ENCODE measurements at places on chromosomes 7 and 10.
A peak's percentile ranks its signal among the peaks of the same experiment; 100 is the strongest.

DNA sequence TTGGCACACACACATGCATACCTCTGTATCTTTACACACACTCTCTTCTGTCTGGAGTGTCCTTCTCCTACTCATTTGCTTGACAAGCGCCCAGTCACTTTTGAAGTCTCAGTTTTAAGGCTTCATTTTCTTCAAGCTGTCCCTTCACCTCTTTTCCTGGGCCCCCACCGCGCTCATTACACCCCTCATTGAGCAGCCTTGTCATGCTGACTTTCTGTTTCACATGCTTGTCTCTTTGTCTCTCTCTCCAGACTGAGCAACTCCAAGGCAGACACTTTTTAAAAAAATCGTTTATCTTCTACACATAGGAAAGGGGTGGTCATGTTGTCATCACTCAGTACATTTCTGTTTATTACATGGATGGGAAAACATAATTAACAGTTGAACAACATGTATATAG lies 225.2 kb upstream of the FZD1 start:
- DNase-seq = no peak

GRCh38 chr7:131574741-131575140 lies 18.3 kb upstream of the PODXL start:
- DNase-seq = no peak

DNA sequence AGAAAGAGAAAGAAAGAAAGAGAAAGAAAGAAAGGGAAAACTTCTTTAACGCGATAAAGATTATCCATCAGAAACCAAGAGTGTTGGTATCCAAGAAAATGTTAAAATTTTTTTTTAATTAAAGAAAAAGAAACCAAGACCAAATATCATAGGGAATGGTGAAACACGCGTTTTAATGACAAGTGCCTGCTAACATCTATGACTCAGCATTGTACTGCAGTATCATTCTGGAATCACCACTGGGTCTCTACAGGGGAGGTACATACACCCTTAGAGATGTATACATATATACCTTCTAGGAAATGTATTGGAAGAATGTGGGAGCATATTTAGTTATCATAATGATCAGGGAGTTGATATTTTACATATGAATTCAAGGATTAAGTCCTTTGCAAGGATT lies 32.1 kb upstream of the PIK3AP1 start:
- no peak for DNase-seq

DNA sequence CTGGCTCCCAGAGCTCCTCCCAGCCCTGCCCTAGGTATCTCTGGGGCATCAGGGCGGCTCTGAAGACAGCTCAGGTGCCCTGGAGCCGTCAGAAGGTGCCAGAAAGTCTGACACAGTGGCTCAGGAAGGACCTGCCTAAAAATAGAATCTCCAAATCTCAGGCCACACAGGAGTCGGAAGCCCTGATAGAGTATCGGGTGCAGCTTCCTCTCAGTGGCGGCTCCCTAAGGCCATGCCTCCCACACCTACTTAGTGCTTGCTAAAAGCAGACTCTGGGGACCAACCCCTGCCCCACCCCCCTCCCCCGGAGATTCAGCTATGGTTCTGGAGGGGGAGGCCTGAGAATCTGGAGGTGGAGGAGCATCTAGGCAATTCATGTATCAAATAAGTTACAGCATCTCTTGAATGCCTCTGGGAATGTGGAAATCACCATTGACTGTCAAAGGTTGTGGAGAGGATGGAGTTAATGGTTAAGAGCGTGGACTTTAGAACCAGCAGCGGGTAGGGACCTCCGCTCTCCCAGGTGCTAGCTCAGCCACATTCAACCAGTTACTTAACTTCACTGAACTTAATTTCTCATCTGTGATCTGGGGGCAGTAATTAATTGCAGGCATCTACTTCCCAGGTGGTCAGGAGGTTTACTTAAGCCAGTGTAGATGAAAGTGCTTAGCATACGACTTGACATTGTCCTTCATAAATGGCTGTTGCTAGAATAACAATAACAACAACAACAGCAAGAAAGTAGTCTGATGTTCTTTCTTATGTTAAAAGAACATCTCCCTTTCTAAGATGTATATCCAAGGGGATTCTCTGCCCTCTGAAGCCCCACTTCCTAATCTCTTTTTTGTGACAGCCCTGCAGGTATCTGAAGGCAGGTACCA lies 38.6 kb upstream of the MXI1 start:
- no peak for DNase-seq

GRCh38 chr10:47182934-47183703 lies 116.9 kb upstream of the GDF10 start:
- DNase-seq = no peak

GRCh38 chr7:2537981-2538851 lies 17.1 kb downstream of the BRAT1 start:
- DNase-seq = no peak

DNA sequence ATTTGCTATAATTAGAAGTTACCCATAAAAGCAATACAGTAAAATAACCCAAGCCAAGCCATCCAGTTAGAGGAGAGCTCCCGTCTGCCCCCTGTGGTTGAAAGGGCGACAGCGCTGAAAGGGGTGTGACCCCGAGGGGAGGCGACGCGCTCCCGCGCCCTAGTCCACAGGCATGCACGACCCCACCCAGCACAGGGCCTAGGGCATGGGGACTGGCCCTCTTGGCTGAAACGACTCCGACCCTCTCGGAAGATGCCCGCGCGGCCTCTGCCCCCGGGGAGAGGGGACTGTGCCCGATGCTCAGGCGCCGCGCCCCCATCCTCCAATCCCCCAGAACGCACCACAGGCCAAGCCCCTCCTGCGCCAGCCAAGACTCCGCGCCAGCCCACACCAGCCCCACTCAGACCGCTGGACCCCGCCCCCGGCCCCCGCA lies 64.0 kb downstream of the CSGALNACT2 start:
- peak; percentile 30 for DNase-seq

- DNase-seq = no peak
Observed at GRCh38 chr10:124849111-124849773, 47.6 kb downstream of the ABRAXAS2 start.

DNA sequence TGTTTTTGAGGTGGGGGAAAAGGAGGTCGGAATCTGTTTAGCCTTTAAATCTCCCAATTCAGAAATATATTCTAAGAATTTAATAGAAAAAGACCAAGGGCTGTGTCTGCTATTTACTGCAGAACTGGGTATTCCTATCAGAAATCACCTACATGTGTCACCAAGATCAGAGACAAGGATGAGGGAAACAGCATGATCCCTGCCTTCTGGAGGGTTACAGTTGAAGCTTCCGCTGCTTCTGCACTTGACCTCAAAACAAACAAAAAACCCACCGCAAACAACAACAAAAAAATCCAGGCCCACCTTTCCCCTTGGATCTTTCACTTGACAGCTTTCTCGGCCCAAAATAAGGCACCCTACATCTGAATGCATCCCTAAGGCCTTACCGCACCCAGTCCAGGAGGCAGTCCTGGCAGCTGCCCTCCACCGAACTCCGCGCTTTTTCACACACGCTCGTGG lies 750 bp upstream of the CDK14 start:
- no peak for DNase-seq

DNA sequence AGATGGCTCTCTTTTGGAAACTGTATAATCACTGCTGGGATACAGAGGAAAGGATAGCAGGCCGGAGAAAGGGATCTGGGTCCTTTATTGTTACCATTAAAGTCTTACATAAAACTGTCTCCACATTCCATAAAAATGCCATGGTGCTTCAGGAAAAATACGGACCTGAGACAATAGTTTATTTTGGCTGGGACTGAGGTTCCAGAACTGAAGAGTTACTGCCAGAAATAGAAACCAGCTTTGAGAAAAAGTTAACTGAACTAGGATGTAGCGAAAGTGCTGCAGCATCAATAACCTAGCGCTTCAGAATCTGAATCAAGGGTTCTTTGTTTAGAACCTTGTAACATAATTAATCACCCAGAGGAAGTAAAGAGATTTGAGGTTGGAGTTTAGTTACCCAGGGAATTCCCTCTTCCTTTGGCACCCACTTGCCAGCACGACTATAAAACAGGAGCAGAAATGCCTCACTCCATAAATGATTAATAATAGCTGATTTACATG lies 38.0 kb downstream of the MEOX2 start:
- no peak for DNase-seq

GRCh38 chr7:85489498-85489897 lies 302.6 kb upstream of the SEMA3D start:
- DNase-seq = no peak

GRCh38 chr7:108129018-108129965 lies 869 bp downstream of the LAMB4 start:
- no peak for DNase-seq

- DNase-seq = no peak
Observed at GRCh38 chr7:7830122-7830878, 111.9 kb upstream of the RPA3 start.

- no peak for DNase-seq
Observed at GRCh38 chr10:4586776-4587175, 239.2 kb upstream of the AKR1E2 start.

- DNase-seq = no peak
Observed at GRCh38 chr10:13633689-13634088, 46.9 kb downstream of the PRPF18 start.

GRCh38 chr10:100364735-100365391 lies 17.8 kb downstream of the SCD start:
- peak; percentile 28 for DNase-seq

DNA sequence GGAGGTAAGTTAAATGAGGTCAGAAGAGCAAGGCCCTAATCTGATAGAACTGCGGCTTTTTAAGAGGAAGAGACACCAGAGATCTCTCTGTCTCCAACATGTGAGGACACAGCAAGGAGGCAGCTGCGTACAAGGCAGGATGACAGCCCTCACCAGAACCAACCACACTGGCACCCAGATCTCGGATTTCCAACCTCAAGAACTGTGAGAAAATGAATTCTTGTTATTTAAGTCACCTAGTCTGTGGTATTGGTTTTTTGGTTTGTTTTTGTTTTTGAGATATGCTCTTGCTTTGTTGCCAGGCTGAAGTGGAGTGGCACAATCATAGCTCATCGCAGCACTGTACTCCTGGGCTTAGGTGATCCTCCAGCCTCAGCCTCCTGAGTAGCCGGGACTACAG lies 127.2 kb downstream of the DLG5 start:
- DNase-seq = no peak

DNA sequence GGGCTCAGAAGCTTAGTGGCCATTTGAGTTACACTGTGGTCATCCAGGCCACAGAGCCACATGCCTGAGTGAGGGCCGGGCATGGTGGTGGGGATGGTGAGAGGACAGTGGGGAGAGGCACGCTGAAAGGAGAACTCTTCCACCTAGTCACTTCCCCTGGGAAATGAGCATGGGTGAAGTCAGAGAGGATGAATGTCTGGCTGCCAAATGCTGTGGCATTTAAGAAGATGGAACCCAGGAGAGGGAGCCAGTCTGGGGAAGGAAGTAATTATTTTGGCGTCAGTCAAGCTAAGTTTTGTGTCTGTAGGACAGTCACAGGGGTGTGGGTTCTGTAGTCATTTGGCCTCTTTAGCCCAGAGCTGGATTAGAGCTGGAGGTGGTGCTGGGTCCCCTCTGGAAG lies 86.0 kb upstream of the PODXL start:
- DNase-seq = no peak

DNA sequence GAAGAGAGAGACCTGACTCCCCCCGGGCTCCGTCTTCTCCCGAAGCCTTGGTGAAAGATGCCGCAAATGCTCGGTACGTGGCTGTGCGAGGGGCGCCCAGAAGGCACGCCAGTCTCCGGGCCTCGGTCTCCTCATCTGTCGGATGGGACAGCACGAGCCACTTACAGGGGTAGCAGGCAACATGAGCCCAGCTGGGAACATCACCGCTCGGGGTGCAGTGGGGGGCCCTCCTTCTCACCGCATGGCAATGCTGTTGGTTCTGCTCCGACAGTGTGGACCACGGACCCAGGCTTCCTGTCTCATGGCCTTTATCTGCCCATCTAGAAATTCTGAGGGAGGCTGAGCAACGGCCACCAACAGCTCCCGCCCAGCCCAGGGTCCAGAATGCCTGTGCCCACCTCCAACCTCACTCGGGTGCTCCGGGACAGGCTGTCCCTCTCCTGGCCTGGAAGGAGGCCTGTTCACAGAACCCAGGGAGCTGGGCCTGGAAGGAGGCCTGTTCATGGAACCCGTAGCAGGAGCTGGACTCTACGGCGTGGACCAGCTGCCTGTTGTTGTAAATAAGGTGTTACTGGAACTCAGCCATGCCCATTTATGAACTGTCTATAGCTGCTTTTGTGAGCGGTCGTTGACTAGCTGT lies 15.8 kb downstream of the ADAP1 start:
- DNase-seq = no peak

DNA sequence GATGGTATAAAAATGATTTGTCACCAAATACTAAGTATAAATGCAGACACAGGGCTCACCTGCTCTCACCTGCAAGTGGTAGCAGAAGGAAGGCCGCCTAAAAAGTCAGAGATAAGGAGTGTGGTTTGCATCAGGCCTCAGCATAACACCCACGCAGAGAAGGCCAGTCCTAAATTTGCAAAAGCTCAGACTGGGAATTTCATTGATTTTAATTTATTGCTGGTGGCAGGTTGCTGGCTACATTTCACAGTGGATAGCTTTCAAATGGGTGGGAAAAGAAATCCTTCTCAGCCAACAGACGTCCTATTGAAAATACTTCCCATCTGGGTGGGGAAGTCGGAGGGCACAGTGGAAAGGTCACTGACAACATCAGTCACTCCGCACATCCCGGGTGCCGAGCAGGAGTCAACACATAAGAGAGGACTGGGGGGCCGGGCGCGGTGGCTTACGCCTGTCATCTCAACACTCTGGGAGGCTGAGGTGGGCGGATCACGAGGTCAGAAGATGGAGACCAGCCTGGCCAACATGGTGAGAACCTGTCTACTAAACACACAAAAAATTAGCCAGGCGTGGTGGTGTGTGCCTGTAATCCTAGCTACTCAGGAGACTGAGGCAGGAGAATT lies 561.8 kb upstream of the MKI67 start:
- no peak for DNase-seq

DNA sequence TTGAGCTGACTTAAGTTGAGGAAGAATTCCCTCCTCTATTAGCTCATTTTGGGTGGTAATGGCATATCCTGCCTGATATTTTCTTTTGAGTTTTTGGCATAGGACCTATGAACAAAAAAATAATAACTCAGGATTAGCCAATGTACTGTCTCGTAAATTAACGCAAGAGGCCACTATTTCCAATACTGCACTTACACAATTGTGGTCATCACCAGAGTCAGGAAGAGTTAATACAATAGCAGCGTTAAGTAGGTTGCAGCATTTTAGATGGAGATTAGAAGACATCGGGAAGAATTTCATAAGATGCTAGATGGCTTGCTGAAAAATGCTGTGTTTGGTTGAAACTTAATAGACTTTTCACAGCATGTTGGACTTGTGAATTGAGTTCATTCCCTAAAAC lies 36.4 kb downstream of the ANTXRL start:
- no peak for DNase-seq

Measured in CD14-positive monocyte (primary cell).